CD8-positive, alpha-beta T cell (primary cell): ENCODE measurements at places on chromosomes 12 and 14.

- no peak for DNase-seq
These were observed 17.8 kb upstream of the EGLN3 start for GRCh38 chr14:33968722-33969121.

DNA sequence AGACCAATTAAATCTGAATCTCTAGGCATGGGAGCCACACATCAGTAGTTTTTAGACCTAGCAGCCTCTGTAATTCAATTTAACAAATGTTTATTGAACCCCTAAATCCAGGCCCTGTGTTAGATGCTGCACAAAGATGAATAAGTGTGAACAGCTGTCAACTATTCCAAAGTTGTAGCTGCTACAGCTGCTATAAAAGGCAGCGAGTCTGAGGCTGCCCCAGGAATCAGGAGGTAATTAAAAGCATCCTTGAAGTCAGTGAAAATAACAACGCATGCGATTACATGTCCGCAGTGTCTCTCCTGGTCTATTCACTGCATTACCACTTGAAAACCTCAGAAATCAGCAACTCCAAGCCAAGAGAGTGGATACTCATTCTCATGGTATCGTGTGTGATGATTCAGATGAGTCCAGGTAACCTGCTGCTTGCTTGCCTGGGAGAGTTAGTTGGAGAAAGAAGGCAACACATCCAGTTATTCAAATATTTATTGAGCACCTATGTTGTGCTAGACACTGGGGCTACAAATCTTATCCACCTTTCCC is 34.9 kb upstream of the DDHD1 start:
- no peak for DNase-seq

DNA sequence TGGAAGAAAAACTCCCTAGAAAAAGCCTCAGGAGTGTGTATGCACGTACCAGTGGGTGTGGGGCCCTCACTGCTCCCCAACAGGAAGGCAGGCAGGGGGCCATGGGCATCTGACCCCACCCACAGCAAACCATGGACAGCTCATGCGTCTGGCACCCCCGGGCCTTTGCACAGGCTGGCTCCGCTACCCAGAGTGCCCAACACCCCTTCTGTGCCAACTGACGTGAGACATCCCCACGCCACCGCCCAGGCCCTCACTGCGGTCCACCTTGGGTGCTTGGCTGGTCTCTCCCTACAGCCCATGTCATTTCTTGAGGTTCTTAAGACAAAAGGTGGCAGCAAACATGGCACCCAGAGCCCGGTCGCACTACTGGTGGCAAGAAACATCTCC is 91.4 kb downstream of the NCOR2 start:
- no peak for DNase-seq

GRCh38 chr14:74927225-74927624 is 4.2 kb upstream of the RPS6KL1 start:
- DNase-seq = no peak

DNA sequence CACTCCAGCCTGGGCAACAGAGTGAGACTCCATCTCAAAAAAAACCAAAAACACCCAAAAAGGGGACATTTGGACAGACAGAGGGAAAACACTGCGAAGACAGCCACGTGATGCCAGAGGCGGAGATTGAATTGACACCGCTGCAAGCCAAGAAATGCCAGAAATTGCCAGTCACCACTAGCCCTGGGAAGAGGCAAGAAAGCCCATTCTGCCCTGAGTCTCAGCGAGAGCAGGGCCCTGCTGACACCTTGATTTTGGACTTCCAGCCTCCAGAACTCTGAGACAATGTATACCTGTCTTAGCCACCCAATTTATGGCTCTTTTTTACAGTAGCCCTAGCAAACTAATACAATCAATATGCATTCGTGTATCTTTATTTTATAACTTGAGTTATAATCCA is 7.4 kb upstream of the IGFBP6 start:
- DNase-seq = no peak

- DNase-seq = no peak
These were observed 25.6 kb upstream of the CCDC60 start for GRCh38 chr12:119308708-119309456.

DNA sequence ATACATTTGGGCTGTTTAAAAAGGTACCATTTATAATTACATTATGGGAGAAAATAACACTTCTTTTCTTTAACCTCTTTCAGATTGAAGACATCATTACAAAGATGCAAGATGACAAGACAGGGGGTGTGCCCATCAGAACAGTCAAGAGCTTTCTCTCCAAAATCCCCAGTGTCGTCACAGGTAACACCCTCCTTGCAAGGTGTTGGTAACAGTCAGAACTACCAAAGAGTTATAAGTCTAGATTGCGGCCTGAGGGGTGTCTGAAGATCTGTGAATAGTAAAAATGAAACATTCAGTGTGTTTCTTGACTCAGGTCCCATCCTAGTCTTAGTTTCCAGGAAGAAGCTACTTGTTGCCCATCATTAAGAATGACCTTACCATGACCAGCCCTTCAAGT is 419.8 kb downstream of the RGS6 start:
- no peak for DNase-seq

- DNase-seq = peak; percentile 71
These were observed 27.7 kb upstream of the CALM1 start for GRCh38 chr14:90368946-90369721.

DNA sequence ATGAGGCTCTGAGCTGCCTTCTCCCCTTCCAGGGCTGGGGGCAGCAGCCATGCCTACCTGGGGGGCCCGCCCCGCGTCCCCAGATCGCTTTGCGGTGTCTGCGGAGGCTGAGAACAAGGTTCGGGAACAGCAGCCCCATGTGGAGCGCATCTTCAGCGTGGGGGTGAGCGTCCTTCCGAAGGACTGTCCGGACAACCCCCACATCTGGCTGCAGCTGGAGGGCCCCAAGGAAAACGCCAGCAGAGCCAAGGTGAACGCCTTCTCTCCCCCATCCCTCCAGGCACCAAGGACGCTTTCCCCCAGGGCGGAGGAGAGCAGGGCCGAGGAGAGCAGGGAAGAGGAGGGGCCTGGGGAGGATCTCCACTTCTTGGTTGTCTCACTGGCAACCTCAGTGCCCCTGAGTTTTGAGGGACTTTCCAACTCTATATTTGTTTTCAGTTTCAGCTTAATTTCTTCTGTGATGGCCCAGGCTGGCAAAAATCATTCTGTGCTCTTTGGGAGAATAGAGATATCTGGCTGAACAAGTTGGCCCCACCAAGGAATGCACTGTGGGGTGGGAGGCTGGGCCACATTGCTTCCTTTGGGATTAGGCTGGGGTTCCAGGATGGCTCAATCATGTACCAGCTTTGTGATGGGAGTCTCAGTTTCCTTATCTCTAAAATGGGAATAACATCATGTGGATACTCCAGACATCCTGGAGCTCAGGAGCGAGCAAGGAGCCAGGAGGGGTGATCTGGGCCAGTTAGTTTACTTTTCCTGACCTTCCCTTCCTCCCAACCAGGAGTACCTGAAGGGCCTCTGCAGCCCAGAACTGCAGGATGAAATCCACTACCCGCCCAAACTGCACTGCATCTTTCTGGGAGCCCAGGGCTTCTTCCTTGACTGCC is 1.2 kb downstream of the KHNYN start:
- peak; percentile 67 for DNase-seq

GRCh38 chr14:95452176-95452892 is 64.1 kb downstream of the SYNE3 start:
- no peak for DNase-seq

DNA sequence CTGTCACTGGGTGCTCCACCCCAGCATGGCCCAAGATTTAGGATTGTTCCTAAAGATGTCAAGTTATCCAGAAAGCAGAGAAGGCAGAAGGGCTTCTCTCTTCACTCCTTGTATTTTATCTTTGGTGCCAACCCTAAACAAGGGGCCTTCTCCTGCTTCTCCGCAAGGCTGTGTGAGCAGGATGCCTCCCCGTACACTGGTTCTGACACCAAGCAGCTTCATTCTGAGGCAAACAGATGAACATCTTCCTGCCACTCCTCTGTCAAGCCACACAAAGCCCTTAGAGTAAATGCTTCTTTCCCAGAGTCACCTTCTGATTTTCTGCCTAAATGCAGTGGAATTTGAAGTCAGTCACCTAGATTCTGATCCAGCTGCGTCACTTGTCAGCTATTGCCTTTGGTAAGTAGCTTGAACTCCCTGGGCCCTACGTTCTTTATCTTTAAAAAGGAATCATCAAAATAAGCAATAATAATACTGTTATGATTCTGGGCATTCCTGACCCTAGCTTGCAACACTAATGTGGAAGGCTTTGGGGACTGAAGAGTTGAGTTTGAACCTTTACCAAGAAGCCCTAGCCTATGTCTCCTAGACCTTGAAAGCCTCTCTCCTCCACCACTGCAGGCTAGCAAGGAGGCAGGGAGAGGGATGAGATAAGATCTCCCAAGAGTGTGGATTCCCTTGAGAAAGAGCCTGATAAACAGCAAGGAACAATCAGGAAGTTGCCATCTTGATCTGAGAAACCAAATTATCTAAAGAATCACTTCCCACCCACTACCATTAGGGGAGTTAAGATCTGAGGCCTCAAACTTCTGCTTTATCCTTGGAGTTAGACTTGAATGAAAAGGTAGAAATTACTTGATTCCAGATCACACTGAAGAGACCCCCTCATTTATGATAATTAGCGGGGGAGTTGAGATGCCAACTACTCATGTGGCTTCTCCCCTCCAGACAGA is 5.7 kb downstream of the KRT73 start:
- DNase-seq = no peak

- no peak for DNase-seq
These were observed 387.5 kb downstream of the TMEM121 start for GRCh38 chr14:105913861-105914260.

DNA sequence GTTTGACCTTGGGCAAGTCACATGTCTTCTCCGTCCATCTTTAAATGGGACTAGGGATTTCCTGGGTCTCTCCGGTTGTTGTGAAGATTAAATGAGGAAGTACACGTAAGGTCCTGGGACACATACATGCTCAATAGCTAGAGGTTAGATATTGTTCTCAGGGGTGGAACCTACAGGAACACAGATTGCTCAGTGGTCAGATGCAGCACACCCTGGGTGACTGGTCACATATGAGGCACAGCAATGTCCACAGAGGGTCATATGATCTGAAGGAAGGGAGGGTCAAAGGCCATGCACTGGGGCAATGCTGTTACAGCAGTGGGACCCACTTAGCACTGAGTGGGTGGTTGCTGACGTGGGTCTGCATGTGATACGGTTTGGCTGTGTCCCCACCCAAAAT is 11.4 kb upstream of the SLC8B1 start:
- no peak for DNase-seq

GRCh38 chr14:71166180-71166837 is 259.1 kb downstream of the PCNX1 start:
- no peak for DNase-seq

DNA sequence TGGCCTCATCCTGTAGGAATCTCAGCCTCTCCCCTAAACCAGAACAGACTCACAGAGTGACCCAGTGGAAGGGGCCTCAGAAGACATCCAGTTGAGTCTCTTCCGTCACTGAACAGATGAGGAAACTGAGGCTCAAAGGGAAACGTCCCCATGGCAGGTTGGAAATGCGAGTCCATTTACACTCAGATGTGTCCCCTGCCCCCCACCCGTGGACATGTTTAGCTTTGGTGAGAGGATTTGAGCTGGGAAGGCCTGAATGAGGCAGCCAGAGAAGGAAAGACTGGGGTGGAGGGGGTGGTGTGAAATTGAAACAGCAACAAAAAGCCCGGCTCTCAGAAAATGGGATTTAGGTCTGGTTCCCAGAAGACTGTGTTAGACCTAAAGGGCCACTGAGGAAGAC is 1.7 kb downstream of the FAIM2 start:
- DNase-seq = no peak

- DNase-seq = no peak
These were observed 20.3 kb upstream of the TMX1 start for GRCh38 chr14:51219473-51220448.

GRCh38 chr12:53197011-53197640 is 9.9 kb downstream of the ITGB7 start:
- DNase-seq = no peak

DNA sequence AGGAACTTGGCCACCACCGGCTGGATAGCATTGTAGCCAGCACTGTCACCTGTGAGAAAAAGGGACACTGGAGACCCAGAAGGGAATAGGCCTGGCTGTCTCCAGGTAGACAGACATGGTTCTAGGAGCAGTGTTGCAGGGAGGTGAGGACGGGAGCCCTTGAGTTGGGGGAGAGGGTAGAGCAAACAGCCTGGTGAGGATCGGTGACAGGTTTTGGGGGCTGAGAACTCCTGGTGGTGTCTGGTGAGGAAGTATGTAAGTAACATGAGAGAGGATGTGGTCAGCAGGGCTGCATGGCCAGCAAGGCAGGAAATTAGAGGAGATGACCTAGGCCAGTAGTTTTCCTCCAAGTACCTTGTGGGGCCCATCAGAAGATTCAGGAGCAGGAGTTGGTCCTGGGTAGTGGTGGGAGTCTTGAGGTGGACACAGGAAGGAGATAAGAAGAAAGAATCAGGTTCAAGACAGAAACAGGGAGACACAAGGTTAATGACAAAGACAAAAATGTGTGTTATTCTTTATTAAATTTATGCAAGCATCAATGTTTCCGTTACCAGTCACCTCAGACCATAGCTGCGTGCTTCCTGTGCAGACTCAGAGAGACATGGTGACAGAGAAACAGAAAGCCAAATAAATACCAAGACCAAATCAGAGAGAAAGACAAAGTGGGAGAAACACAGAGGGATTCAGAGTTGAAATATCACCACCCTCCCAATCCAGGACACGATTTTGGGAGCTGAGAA is at the start of gene ARHGAP9:
Gene ARHGAP9, minus strand, starts transcription at position 491 of the 740 bp plus-strand sequence. Its CDS starts 460 bp downstream, at position 31.
- peak; percentile 66 for DNase-seq

GRCh38 chr14:78618368-78618767 is 448.2 kb downstream of the NRXN3 start:
- DNase-seq = no peak

DNA sequence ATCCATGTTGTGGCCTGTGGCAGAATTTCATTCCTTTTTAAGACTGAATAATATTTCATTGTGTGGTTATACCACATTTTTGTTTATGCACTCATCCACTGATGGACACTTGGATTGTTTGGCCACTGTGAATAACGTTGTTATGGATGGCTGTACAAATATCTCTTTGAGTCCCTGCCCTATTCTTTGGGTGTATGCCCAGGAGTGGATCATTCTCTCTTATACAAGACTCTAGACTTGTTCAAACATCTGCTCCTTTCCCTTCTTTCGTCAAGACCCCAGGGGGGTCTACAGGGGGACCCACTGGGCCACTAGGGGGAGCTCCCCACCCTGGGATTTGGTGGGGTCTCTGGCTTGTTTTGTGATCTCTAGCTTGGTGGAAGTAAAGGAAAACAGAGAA is 77.4 kb downstream of the FBXL14 start:
- DNase-seq = no peak
